Suprapubic skin (tissue), 4 donors: ENCODE measurements at places on chromosomes 2 and 18. TPM values are rescaled to one million over a fixed set of nuclear protein-coding genes. Genes with fewer than 3 reads are reported as not detected.

Gene OTOF
- total RNA-seq = 0.39 TPM

Gene PLGLB1
- total RNA-seq = not detected

Gene TMEM247
- not detected for total RNA-seq

Gene GATA6
- total RNA-seq = 2.1 TPM

Gene DYNAP
- not detected for total RNA-seq

Gene IL36B
- total RNA-seq = 5.2 TPM

Gene MOGAT1
- total RNA-seq = not detected

Gene RAD51AP2
- total RNA-seq = 0.18 TPM

Gene DAPL1
- total RNA-seq = 158 TPM

Gene SULT1C4
- 1.5 TPM for total RNA-seq

Gene TCF7L1
- 2.6 TPM for total RNA-seq

Gene ERBB4
- total RNA-seq = 6.4 TPM

Gene IL37
- total RNA-seq = 130 TPM

Gene SGO2
- total RNA-seq = 3.2 TPM

Gene GPAT2
- total RNA-seq = 2.9 TPM

Gene OLA1
- total RNA-seq = 68.5 TPM

Gene LBX2
- total RNA-seq = 1.2 TPM

Gene HDLBP
- 263 TPM for total RNA-seq

Gene C2orf78
- total RNA-seq = not detected

Gene DSEL
- 6.0 TPM for total RNA-seq

Gene PTPRN
- not detected for total RNA-seq
